ENCODE measurements at places on chromosomes 3 and 15.

DNA sequence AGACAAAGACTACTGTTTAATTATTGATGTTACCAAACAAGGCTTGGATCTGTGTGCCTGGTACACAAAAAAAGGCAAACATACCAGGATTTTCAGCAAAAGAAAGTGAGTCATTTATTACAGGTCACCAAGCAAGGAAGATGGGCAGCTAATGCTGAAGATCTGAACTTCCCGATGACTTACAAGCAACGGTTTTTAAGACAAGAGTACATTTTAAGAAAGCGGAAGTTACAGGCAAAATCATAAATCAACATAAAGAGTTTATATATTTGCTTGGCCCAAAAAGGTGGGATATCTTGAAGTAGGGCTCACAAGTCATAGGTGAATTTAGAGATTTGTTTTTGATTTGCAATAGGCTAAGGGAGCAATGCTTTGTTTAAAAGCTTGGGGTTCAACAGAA lies 125.4 kb upstream of the SPATA16 start:
- no peak for DNase-seq

GRCh38 chr3:168803536-168803935 lies 707.8 kb upstream of the GOLIM4 start:
- no peak for DNase-seq

DNA sequence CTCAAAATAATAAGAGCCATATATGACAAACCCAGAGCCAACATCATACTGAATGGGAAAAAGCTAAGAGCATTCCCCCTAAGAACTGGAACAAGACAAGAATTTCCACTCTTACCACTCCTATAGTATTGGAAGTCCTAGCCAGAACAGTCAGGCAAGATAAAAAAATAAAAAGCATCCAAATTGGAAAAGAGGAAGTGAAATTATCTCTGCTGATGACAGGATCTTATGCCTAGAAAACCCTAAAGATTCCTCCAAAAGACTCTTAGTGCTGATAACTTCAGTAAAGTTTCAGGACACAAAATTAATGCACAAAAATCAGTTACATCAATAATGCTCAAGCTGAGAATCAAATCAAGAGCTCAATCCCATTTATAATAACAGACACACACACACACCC lies 45.9 kb upstream of the SLC2A2 start:
- no peak for DNase-seq

DNA sequence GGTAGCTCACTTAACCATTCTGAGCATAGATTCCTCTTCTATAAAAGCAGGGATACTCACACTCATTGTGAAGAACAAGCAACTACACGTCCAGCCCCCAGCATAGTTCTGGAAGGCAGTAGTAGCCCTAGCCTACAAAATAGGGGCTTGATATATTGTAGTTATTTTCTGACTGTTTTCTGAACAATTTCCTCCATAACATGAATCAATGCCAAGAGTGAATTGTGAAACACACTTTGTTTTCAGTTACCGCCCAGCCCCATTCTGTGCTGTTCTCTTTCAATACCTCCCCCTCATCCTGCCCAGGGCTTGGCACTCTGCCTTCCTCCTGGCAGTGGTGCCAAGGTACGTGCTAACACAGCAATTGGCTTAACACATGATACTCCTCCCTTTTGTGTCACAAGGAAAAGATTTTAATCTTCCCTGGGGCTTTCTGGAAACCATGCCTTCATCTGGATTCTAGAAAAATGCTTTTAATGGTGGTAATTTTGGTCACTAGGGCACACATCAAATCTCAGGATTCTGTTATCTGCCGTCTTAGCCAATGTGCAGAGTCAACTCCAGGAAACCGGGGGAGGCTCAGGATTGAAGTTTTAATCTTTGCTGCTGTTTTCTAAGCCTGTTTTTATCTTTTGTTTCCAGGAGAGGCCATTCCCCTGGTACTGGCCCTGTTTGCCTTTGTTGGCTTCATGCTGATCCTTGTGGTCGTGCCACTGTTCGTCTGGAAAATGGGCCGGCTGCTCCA lies 37.2 kb downstream of the IL20RB start:
- DNase-seq, result no peak

- DNase-seq, result no peak
These were observed 8.8 kb downstream of the EIF2AK4 start for GRCh38 chr15:39942753-39943150.

DNA sequence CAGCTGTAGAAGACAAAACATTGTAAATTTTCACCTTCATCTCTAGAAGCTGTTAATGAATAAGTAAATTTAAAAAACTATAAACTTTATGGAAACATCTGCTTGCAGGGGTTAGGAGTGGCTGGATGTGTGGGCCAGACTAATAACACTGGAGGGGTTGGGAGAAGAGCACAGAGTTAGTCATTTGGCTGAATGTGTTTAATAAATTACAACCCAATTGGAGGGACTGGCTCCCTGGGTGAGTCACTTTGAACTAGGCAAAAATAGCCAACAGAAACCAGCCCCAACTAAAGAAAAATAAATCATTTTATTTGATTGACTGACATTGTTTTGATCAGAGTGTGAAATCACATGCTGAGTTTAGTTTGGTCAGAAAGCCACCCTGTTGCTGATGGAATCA lies 21.8 kb downstream of the DGKG start:
- no peak for DNase-seq

DNA sequence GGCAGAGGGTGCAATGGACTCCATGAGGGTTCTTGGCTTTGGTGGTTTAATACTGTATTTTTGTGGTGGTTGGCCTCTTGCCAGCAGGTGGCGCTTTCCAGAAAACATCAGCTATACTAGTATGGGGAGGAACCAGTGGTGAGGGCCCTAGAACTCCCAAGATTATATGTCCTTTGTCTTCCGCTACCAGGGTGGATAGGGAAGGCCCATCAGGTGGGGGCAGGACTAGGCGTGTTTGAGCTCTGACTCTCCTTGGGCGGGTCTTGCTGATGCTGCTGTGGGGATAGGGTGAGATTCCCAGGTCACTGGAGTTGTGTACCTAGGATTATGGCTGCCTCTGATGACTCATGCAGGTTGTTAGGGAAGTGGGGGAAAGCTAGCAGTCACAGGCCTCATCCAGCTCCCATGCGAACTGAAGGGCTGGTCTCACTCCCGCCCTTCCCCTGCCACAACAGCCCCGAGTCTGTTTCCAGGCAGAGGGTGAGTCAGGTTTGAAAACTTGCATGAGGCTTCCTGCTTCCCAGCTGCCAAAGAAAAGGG lies 357.7 kb downstream of the OTOL1 start:
- DNase-seq, result no peak

DNA sequence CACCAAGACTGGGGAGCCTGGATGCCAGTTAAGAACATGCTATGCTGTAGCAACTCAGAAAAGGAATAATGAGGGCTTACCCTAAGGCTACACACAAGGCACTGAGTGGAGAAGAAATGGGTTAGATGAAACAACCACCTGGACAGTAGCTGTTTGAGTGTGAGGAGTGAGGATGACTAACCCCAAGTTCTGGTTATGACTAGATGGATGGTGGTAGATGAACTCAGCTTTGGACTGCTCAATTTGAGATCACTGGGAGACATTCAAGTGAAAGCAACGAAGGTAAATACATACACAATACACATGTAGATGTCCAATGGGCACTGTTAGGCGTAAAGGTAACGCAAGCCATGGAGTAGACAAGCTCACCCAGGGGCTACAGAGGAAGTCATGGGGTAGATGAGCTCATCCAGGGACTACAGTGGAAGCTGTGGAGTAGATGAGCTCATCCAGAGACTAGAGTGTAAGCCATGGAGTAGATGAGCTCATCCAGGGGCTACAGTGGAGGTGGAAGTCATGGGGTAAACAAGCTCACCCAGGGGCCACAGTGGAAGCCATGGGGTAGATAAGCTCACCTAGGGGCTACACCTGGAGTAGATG lies 98.3 kb downstream of the ANO10 start:
- DNase-seq, result no peak

DNA sequence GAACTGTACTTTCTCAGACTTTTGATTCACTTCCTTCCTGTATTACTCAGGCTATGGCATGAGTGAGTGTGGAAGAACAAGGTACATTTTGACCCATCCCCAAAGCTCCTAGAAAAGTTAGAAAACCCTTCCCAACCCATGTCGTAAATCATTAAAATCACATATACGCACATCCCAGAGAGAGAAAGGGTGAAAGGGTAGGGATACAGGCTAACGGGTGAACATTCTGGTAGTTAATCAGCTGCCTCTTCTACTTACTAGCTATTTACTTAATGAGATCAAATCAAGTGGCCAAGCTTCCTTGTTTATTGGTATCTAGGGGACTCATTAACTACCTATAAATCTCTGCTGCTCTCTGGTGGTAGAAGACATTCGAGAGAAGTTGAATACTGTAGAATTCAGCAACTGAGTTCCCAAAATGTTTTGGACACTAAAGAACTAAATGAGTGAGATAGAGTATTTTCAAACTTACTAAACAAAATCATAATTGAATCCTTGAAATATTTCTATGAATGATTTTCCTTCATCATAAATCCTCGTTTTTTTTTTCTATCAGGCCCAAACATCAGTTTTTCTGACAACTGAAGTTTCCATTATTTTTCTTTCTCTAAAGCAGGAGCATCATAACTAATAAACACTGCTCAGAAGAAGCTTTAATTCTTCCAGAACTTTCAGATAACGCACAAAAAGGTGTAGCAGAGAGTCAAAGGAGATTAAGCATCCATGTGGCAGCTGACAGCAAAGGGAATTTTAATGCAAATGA lies 124.2 kb downstream of the IMPG2 start:
- no peak for DNase-seq

DNA sequence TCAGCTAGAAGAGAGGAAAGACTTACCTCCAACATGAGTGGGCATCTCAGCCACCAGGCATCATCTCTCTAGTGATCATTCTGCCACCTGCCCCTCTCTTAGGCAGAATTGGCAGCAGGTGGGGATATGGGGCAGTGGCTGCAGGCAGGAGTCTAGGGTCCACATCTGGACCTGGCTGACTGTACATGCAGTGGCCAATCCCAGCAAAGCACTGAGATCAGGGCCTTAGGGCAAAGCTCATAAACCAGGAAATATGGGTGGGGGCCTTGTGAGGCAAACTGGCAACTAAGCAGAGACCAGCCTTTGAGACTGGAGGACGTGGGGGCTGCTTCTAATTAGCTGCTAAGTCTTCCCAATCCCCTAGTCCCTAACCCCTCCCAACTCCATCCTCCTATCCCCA lies 12.9 kb downstream of the POMGNT2 start:
- DNase-seq, result no peak

DNA sequence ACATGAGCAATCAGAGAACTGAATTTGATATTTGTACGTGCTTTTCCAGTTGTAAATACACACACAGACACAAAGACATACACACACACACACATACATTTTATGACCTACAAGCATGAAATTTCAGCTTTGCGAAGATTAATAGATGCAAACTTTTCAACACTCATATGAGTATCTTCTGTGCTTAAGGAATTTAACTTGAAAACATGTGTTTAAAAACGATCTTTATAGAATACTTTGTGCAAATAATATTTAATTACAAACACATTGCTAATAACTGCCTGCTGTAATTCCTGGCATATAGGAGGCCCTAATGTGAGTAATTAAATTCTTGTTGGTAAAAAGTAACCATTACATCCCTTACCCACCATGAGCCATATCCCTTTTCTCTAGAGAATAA lies 107.7 kb upstream of the PLSCR5 start:
- DNase-seq, result no peak

- no peak for DNase-seq
These were observed 44.8 kb downstream of the MORC1 start for GRCh38 chr3:109073116-109073515.

DNA sequence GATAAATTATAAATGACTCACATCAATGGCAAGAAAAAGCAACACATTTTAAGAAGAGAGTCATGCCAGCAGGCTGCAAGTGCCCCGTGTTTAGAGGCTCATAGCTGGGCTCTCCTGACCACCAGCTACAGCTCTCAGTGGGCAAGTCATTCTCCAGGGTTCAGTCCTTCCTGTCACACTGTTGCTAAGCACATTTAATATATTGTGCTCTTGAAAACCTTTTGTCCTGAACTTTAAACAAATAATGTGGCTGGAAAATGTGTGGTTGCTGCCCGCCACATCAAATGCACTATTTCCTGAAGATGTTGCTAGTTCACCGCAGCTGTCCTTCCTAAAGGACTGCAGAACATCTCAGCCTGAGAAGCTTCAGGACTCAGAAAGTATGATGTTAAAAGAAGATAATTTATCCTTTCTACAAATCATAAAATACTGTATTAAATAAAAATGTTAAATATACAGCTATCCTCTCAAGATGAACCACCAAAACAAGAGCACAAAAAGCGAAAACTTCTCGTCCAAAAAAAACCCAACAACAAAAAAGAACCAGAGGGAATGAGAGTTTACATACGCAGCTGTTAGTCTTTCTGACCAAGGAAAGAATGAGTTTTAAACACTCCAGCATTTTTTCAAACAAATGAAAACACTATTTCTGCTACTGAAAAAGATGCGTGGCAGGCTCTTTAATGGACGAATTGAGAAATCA lies 951 bp downstream of the TARS3 start:
- peak; percentile 10 for DNase-seq

DNA sequence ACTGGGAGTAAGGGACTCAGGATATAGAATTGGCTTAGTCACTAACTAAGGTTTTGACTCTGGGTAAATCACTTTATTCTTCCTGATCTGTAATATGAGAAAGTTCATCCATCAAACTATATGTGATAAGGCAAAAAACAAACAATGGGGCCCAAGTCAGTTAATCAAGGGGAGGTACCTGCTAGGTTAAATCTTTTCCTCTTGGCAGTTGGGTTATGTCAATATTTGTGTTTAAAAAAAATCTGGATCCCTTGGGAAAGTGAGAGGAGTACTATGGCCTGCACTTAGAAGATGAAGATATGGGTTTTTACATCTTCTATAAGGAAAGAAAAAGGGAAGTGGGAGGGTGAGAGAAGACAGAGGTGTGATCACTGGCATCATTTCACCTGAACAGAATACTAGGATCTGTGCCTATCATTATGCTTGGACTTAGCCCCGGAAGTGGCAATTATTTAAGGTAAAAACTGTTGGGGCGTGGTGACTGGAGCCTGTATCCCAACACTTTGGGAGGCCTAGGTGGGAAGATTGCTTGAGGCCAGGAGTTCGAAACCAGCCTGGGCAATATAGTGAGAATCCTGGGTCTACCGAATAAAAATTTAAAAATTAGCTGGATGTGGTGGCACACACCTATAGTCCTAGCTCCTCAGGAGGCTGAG lies 2.8 kb upstream of the SLC28A2 start:
- DNase-seq, result no peak

DNA sequence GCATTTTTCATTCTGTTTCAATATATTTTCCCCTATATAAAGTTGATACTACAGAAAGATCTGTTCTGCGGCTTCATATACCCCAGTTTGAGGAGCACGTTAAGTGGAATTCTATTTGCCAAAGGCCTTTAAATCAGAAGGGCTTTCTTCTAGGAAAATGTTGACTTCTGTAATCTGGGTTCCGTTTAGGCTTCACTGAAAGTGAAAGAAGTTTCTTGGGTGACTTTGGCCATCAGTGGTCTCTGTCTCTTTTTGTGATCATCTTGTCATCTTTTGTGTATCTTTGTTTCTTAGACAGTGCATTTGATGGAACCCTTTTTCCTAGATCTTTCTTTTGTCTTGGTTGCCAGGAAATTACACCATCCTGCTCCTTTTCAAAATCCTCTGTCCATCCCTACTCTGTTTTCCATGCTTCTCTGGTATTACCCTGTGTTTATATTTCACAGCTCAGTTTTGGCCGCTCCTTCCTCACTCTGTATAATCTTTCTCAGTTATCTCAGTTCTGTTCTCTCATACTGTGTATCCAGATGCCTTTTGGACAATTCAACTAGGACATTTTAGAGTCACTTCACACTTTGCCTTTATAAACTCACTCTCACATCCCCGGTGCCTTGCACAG lies 40.7 kb upstream of the MAP3K13 start:
- DNase-seq, result no peak

All from activated CD8-positive, alpha-beta memory T cell treated with anti-CD3 and anti-CD28 coated beads for 1 hour (primary cell).